ENCODE measurements at places on chromosomes 2 and 18.

DNA sequence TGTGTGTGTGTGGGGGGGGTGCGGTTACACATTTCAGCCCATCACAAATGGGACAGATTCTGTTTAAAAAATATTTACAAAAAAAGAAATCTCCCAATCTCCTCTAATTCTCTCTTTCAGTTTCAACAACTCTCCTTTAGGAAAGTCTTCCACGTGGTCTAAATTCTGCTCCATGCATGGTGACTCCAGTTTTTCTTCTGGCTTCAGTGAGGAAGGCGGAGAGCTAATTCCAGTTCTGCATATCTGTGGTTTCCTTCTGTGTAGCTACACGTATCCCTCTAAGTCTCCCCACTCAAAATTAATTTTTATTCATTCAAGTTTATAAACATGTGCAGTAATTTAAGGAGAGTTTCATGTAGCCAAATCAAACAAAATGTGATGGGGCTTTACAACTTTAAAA, 111.6 kb downstream of the SLC4A3 start:
- no peak for DNase-seq

DNA sequence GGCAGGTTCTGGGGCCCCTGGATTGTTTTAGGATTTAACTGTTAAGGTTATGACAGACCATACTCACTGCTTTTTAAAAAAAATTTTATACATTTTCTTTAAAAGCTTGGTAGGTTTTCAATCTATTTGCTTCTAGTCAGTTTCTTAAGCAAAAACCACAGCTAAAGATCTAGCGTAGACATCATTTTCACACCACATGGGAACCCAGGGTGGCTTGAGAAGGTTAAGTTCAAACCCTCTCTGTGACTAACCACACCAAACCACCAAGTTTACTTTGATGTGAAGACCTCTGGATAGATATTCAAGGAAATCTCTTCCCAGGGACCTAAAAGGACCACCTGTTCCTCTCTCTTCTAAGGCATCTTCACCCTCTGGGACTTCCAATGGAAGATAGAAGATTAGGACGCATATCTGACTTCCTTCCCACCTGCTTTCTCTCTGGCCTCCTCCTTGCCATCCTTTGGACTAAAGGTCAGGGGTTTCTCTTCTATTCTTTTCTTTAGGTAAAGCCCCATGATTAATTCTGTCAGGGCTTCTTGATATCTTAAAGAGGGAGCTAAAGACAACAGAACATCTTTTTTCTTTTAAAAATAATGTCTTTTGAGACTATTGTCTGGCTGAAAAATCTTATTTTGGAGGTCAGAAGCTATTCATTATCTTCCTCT, 32.3 kb downstream of the FOSL2 start:
- no peak for DNase-seq

GRCh38 chr2:229865033-229865432, 56.8 kb downstream of the TRIP12 start:
- no peak for DNase-seq

DNA sequence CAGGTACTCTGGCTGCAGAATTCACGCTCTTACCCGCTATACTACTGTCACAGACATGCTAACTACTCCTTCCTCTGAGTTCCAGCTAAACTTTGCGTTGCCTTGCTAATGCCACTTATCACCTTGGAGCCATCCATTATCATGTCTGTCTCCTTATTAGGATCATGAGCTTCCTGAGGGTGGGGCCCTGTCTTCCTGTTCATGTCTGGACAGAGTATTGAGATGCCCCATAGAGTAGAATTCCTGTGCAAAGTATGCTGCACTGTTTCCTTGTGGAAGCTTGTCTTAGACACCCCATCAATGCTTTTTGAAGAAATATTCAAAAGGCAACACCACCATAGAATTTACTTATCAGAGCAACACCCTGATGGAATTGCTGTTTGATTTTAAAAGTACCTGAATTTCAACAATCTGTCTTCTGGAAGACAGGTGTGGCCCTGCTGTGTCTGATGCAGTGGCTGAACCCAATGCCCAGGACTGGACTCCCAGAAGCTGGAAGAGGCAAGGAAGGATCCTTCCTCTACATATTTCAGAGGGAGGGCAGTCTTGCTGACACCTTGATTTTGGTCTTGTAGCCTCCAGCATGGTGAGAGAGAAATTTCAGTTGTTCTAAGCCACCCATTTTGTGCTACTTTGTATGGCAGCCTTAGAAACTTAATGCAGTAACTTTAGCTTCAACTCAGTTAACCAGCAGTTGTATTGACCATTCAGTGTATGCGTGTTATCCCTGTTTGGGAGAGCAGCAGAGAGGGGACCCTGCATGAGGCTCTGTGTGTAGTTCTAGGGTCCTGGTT, 5.6 kb downstream of the LAMA3 start:
- DNase-seq = no peak

- no peak for DNase-seq
Measured at GRCh38 chr2:239636808-239637207, 236.0 kb upstream of the HDAC4 start.

DNA sequence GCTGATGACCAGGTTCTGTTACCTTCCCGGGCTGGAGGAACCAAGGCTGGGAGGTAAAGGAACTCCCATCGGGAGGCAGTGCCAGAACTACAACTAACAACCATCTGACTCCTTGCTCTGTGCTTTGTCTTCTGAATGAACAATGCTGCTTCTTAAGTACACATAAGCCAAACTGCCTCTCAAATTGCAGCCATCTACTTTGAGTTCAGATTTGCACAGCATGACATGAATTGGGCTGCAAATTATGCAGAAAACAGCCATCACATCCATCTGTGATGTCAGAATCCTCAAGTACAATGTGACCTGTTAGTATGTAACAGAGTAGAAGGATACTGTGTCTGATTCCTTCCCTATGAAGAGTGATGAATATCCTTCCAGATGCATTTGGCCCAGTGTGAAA, 290.6 kb downstream of the ZNF521 start:
- no peak for DNase-seq

DNA sequence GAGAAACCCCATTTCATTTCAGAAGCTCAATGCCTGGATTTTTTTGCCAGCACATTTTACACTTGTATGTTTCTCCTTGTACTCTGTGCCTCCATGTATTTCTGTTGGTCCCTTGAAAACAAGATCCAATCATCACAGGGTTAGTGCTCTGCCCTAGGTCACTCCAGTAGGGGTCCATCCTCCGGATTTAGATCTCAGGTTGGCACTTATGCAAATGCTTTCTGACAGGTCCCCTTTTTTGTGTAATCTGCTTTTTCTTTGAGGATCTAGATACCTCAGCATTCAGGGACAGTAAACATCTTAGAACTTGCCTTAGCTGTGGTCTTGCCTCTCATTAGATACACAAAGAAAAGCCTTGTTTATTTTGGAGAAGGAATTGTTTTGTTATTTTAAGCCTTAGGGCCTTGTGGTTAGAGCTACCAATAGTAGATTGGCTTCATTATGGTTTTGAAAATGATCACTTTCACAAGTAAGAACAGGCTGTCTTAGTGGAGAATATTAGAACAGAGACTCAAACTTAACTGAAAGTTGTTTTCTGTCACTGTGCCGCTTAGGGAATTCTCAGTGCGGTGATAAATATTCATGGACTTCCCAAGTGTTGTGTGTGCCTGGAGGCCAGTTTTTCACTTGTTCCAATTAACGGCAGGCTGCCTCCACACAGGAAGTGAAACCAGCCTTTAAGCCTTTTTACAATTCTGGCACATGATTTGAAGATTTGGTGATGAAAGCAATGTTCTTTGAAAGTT, 7.8 kb downstream of the MERTK start:
- DNase-seq = no peak

- no peak for DNase-seq
Measured at GRCh38 chr18:6719910-6720683, 9.4 kb upstream of the ARHGAP28 start.

DNA sequence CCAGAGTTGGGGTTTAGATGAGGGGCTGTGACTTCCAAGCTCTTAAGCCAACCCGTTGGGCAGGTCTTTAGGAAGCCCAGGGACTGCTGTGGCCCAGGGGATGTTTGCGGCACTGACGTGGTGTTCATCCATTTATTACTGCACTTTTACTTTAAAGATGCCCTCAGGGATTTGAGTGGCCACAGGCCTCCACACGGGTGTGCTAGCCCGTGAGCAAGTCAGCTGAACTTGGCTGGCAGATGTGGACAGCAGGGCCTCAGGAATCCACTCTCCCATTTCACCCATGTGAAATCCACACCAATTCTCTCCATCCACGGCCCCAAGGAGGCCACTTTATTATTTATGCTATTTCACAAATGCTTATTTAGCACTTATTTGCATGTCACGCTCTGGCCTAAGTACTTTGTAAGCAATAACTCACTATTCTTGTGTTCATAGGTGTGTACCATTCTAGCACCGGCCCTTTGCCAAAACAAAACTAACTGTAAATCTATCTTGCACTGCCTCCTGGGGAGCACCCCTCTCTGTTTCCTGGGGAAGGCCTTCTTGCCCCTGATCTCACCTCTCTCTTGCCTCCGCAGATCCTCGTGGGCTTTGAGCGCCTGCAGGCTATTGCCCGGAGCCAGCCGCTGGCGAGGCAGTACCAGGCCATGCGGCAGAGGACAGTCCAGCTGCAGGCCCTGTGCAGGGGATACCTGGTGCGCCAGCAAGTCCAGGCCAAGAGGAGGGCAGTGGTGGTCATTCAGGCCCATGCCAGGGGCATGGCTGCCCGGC, 39.1 kb upstream of the GPR17 start:
- no peak for DNase-seq

DNA sequence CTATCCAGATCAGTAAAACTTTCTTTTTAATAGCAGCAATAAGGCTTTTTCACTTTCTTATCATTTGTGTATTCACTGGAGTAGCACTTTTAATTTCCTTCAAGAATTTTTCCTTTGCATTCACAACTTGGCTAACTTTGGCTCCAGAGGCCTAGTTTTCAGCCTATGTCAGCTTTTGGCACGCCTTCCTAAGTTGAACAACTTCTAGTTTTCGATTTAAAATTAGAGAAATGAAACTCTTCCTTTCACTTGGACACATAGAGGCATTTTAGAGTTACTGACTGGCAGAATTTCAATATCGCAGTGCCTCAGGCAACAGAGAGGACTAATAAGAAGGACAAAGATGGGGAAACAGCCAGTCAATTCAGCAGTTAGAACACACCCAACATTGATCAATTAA, 577.4 kb downstream of the DSC3 start:
- no peak for DNase-seq
